ENCODE measurements at places on chromosomes 2 and 18.

DNA sequence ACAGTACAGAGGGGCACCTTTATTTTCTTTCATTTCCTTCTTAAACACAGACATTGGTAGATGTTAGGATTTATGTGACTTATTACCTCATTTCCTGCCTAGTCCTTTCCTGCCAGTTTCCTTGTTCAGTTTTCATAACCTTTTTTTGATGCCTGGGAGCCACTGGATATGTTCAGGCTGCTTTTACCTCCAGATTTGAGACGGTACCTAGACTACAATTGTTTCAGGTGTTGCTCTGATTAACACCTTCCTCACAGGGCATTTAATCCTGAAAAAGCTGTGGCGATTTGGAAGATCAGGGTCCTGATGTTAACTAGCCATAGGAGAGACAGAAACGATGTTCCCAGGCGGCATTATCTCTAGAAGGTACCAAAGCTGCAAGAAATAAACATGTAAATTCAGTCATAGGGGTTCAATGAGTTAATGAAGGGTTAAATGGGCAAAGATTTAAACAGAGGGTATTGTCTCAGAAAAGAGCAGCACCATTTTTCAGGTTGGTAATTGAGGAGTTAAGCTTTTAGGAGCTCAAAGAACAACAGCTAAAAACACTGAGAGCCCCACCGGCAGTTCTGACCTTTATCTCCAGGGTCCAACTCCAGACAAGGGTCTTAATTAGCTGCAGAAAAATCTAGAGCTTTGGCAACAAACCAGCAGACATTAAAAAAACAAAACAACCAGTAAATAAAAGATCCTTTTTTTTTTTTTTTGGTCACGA, 93.3 kb downstream of the HRH4 start:
- DNase-seq: no peak

DNA sequence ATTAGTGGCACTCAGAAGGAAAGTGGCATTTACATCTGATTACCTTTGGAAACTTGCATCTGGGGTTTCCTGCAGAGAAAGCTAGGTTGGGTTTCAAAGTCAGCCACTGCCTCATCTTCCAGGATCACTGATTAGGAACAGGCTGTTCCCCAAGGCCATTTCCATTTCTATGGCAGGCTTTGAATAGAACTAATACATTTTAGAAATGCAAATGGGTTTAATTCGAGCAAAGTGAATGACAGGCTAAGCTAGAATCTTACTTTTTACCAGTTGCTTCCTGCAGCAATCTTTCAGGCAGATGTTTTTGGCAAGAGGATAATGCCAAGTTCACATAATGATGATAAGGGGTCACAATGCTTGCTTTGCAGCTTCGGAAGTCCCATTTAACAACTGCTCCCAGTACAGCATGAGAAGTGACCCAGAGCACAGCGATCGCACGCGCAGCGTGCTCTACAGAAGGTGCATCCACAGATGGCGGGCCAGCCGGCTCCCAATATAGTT, 336.7 kb downstream of the LPIN1 start:
- no peak for DNase-seq

- DNase-seq: no peak
These were observed 87.9 kb downstream of the ZEB2 start for GRCh38 chr2:144431998-144432397.

DNA sequence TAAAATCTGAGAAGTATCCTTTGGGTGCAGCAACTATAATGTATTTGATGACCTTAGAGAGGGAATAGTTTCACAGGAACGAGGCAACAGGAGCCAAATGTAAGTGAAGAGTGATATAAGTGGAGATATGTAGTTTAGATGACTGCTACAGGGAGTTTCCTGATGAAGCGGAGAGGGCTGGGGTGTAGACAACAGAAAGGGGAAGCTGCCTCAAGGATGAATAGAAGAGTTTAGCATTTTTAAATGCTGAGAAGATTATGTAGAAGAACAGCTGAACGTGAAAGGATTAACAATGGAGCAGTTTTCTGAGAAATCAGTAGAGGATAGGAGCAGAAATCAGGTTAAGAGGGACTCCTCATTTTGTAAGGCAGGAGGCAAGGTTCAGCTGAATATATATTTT, 133.3 kb downstream of the LCLAT1 start:
- DNase-seq: no peak

DNA sequence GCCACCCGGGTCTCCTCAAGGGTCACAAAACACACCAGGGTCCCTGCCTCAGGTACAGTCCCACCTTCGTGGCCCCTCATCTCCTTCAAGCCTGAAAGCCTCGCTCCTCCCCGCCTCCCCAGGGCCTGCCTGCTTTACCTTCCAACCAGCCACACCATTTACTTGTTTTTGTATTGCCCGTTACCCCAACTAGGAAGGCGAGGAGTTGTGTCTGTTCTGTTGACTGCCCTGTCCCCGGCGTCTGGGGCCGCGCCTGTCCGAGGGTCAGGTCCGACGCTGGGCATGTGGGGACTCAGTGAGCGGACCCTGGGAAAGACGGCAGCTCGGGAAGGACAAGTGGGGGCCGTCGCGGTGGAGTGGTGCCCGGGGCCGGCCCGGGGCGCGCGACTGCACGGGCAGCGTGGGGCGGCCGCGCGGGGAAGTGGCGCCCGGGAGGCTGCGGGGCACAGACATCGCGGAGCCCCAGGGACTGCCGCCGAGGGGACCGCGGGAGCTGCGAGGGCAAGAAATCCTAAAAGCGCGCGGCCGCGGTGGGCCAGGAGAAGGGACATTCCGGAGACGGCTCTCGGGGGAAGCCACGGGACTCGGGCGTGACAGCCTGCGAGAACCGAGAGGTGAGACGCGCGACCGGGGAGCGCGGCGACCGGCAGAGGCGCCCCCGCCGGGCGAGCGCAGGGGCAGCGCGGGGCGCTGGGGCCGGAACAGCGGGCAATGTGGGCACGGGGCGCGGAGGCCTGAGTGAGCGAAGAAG, 797 bp upstream of the GRHL1 start:
- peak; percentile 13 for DNase-seq

DNA sequence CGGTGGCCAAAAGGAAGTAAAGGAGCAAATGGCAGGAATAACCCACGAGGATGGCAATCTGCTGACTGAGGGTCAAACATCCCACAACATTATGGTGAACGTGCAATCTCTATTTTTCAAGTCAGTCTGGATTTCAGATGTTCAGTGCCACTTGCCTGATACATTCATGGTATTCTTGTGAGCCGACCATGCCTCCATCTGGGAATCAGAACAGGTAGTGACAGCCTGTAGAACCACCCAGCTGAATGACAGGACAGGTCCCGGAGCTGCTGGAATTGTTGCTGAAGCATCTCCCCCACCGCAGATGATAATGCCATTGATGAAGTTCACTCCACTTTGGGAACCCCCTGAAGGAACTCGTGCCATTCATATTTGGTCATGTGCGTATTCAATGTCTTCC, 123.2 kb downstream of the CAPN13 start:
- no peak for DNase-seq

- DNase-seq: no peak
These were observed 13.5 kb downstream of the SNED1 start for GRCh38 chr2:241011751-241012510.

GRCh38 chr2:45699032-45699658, 47.7 kb downstream of the PRKCE start:
- DNase-seq: no peak

DNA sequence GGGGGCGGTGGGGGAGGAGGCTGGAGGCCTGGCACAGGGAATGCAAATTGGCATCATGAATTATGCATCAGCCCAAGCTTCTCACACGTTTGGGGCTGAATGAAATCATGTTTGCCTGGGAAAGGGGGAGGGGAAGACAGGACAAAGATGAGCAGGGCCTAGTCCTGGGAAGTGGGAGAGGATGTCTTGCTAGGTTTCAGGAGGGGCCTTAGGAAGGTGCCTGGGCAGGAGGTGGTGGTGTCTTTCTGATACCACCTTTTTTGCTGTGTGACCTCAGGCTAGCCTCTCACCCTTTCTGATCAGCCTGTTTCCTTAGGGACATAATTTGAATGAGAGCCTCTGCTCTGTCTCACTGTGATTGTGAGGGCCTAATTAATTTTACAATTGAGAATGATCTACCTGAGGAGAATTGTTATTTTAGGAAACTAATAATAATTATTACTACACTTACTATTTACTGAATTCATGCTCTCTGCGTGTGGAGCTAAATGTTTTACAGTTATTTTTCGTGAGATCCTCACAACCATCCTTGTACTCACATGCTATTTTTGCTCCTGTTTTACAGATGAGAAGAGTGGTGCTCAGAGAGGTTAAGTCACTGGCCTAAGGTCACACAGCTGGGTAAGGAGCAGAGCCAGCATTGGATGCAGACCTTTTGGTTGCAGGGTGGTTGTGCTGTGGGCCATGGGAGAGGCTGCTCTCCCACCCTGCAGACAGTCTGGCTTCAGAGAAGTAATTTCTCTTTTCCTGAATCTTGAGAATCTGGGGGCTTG, 39.6 kb downstream of the INHBB start:
- DNase-seq: no peak

- DNase-seq: no peak
These were observed 733 bp upstream of the CXCR2 start for GRCh38 chr2:218125095-218125494.

- no peak for DNase-seq
These were observed 18.2 kb upstream of the RESP18 start for GRCh38 chr2:219350710-219351221.

DNA sequence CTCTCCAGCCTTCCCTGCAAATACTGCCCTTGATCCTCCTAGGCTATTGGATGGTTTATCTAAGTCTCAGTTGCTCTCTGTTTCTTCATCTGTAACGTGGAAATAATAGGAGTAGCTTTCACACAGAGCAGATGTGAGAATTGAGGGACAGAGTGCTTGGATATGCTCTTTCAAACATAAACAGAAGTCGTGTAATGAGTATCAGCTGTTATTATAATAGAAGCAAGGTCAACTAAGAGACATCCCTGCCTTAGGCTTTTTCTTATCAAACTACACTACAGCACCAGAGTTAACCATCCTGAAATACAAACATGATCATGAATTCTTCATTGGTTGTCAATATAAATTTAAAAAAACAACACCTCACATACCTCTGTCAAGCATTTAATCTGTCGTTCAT, 138.2 kb downstream of the DOK6 start:
- no peak for DNase-seq

GRCh38 chr2:179561702-179562101, 297.1 kb upstream of the SESTD1 start:
- no peak for DNase-seq

DNA sequence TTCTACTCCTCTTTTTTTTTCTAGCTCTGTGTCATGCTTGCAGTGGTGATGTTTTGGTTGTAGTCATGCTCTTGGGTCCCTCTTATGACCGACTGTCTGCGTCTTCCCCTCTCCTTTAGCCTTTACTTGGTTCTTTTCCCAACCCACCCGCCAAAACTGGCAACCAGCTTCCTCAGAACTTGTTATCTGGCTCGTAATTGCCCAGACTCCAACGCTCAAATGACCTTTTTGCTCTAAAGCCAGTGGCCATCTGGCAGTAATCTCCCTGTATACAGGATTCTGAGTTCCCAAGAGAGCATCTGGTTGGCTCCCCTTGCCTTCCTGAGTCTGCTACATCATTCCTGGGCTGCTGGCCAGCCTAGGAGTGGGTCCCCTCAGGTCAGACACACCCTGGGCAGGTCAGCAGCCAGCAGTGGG, 147.2 kb downstream of the MGAT5 start:
- DNase-seq: no peak

- DNase-seq: no peak
These were observed 2.4 kb upstream of the OTOS start for GRCh38 chr2:240142859-240143258.

DNA sequence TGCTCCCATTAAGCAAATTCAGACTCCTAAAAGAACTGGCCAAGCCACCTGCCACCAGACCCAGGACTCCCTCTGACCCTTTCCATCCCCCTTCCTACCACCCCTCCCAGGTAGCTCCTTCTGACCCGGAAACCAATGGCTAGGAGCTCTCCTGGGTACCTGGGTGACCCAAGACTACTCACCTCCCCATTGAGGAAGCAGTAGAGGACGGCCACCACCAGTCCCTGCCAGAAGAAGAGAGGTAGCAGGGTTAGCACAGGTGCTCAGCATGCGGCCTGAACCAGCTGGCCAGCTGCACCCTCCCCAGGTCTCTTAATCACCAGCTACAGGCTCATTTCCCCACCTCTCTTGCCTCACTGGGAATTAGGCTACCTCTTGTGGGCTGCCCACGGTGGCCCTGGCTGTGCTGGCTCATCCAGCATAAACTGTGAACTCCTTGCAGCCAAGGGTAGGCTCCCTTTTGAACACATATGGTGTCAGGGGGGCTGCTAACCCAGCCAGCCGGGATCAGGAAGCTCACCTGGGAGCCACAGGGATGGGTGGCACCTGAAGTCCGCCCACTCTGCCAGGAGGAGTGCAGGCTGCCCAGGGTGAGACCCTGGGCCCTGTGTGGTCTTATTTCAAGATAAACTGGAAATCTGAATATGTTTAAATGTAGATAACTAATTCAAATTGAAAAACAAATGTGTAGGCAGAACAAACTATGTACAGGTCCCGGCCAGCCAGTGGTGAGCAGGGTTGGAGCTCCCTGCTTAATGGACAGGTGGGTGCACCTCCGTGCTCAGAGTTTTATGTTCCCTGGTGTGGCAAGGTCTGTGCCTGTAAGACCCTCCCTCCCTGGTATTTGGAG, 9.9 kb downstream of the TMEM37 start:
- no peak for DNase-seq

- DNase-seq: no peak
These were observed 277.0 kb upstream of the ZEB2 start for GRCh38 chr2:144796936-144797335.

GRCh38 chr2:23456881-23457760, 72.1 kb downstream of the KLHL29 start:
- no peak for DNase-seq

DNA sequence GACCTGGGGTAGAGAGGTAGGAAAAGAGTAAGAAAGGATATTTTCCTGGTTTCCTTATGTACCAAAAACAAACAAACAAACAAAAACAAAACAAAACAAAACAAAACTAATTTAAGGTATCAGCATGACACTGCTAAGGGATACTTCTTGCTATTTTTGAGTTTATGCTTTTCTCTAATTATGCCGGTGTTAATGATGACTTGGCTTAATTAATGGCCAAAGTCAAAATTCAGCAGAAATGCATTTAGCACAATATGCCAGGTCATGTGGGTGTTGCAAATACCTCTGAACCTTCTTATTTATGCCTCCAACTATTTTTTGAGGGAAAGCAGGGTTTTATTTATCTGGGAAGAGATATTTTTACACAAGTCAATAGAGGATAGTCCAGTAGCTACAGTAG, 3.2 kb upstream of the CHST9 start:
- DNase-seq: no peak

DNA sequence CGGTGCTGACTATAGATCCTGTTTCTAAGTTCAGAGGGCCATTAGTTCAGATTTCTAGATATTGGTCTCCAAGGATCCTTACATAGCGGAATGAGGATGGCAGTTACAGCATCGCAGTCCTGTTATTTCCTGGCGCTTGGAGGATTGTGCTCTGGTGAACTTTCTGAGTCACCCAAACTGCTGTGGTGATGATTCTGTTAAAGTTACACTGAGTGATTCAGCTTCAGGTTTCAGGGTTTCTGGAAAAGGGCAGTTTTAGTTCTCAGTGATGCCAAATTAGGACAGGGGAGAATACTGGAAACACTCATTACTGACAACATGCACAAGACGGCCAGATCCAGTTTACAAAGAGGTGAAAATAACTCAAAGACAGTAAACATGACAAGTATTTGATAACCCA, 52.1 kb upstream of the ANKRD62 start:
- DNase-seq: no peak
